ENCODE measurements at places on chromosomes 11 and 22.

- DNase-seq = no peak
These were observed 270.2 kb downstream of the CTTN start for GRCh38 chr11:70668204-70669202.

DNA sequence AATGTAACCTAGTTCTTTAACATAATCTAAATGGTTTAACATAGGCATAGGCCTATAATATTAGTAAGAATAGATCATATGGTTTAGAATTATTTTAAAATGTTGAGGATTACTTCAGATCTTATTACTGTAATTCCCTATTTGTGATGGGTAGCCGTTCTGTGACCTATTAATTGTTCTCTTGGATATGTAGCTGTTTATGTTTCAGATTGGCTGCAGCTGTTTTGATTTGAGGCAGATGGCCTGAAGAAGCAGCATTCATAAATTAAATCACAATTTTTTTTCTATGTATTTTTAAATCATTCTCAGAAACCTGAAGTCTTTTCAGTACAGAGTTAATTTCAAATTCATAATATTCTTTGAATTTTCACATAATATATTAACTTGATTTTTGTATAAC is 104.5 kb downstream of the PDE3B start:
- no peak for DNase-seq

DNA sequence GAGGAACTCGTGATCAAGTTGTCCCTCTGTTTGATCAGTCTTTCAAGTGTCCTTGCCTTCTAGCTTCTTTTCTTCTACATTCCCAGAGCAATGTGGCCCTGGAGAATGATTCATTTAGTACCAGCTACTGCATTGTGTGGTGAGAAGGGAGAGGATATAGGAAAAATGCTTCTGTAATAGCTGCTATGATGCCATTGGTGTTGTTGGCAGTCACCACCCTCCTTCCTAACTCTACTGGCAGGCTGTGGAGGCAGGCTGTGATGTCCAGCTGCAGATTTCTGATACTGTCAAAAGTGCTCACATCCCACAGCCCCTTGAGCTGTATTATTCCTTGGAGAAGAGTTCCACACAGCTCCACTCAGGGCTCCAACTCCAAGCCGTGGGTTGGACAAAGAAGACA is 52.8 kb downstream of the ENDOD1 start:
- DNase-seq = no peak

DNA sequence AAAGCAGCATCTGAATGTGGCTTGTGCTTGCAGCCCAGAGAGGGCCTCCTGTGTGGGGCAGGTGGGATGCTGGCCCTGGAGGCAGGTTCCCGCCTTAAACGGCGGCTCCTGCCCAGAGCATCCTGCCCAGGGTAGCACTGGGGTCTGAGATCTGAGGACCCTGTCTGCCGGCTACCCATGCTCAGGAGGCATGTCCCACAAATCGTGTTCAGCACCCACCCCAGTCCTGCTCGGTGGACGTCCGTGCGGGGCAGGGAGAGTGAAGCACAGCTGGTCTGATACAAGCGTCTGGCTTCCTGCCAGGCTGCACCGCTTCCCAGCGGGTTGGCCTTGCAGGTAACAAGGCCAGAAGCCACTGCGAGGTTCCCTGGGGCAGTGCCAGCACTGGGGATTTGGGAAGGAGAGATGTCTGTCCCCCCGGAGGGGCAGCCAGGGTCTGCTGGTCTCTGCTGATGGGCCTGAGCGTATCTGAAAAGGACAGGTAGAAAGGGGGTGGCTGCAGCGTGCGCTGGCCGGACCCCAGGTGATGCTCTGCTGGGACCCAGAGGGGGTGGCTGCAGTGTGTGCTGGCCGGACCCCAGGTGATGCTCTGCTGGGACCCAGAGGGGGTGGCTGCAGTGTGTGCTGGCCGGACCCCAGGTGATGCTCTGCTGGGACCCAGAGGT is 3.6 kb downstream of the TRABD start:
- no peak for DNase-seq

DNA sequence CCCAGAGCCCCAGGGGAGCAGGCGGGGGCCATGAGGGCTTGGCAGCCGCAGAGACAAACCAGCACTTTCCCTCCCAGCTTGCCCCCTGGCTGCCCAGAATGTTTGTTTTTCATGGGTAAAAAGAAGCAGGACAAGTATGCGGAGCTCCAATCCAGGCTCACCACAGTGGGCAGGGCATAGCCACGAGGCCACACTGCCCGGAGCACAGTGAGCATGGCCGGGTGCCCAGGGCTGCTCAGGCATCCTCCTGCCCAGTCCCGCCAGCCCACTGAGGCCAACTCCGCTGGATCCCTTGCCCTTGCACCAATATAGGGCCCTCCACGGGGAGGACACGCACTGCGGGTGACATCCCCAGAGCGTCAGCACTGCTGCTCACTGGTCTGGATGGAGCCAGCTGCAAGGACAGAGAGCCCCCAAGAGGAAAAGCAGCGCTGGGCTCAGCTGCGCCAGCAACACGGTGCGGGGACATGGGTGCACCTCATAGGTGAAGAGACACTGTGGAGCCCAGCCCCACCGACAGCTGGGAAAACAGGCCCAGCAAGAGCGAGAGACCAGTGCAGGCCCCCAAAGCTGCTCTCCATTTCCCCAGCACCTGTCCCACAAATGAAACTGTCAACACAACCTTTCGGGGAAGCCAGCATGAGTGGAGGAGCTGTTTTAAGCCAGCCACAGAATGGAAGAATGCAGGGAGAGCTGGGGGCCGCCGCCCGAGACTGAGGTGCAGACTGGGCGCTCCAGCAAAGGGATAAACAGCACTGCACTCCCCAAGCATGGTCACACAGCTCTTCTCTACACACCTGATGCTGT is 24.8 kb downstream of the ARVCF start:
- DNase-seq = no peak

DNA sequence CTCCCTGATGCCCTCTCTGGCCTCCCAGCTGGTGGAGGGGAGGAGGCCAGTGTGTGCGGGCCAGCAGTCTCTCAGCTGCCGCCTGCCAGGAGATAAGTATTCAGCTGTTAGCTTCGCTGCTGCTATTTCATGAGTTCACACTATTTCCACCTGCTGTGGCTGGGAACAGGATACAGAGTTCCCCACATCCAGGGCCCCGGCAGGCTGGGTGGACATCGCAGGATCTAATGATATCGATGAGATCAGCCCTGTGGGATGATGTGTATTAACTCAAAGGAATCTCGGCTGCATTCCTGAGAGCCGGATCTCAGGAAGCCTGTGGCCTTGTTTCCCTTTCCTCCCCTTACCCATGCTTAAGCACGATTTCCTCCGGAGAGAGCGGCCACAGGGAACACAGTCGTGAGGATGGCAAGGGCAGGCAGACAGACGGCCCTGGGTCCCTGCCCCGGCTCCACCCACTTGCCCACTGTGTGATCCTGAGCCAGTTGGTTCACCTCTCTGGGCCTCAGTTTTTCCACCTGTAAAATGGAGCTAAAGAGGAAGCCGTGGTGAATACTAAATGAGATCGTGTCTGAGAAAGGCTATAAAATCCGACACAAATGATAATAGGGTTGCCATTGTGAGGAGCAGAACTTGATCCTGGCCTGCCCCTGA is 6.5 kb upstream of the PVALB start:
- DNase-seq = no peak

GRCh38 chr22:48054596-48054995 is 1292.1 kb downstream of the TBC1D22A start:
- no peak for DNase-seq

DNA sequence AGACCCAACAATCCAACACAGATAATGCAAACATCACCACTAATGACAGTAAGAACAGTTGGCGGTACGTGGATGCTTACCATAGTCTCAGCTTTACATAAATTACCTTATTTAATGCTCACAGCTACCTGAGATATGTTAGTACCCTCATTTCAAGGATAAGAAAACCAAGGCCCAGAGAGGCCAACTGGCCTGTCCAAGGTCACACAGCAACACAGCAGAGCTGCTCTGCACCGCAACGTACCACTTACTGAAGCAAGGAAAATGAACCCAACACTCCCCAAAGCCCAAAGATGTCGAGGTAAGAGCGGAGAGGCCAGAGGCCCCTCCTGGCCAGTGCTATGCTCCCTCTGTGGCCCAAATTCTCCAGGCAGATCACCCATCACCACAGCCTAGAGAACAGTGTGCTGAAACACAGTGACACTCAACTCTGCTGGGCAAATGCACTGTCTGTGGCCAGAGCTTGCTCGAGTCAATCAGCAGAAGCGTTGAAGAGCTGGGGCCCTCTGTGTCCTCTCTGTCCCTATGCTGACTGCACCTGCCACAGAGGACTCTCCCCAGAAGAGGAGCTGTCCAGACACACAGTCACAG is 14.0 kb downstream of the SHANK2 start:
- DNase-seq = no peak

DNA sequence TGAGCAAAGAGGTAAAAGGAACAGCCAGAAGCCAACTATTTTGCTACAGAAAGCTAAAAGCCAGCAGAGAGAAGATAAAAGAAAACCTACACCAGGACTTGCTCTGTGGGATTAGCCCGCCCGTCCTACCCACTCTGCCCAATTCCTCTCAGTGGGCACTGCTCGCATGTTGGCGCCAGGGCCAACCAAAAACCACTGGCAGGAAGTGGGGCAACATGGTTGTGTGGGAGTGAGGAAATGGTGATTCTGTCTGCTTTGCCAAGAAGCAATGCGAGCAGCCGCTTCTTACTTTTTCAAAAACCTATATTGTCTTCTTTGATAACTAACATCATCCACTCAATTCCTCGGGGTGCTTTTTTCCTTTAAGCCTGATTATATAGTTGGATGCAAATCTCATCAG is 14.2 kb upstream of the APOA1 start:
- no peak for DNase-seq

GRCh38 chr22:31893460-31893859 is 50.9 kb upstream of the YWHAH start:
- DNase-seq = no peak

- no peak for DNase-seq
These were observed 30.3 kb upstream of the PRR5 start for GRCh38 chr22:44671742-44672141.

DNA sequence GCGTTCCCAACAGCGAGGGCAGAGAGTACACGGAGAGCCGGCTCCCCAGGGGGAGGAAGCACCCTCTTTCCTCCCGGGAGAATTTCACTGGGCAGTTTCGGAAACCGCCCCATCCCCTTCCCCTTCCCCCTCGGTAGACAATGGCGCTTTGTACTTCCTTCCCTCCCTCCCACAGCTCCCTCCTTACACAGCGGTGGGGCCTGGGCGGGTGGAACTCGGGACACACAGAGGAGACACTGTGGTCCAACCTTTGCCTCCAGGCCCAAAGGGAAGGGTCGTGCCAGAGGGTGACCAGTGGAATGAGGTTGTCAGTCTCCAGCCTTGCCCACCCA is 4.3 kb downstream of the SMTN start:
- no peak for DNase-seq

- DNase-seq = no peak
These were observed 1.4 kb downstream of the MED15 start for GRCh38 chr22:20508815-20509271.

- no peak for DNase-seq
These were observed 50.3 kb upstream of the GAB2 start for GRCh38 chr11:78467931-78468330.

- no peak for DNase-seq
These were observed 13.2 kb upstream of the SHISAL1 start for GRCh38 chr22:44325718-44326490.

- no peak for DNase-seq
These were observed 39.2 kb upstream of the CHST1 start for GRCh38 chr11:45704635-45705034.

DNA sequence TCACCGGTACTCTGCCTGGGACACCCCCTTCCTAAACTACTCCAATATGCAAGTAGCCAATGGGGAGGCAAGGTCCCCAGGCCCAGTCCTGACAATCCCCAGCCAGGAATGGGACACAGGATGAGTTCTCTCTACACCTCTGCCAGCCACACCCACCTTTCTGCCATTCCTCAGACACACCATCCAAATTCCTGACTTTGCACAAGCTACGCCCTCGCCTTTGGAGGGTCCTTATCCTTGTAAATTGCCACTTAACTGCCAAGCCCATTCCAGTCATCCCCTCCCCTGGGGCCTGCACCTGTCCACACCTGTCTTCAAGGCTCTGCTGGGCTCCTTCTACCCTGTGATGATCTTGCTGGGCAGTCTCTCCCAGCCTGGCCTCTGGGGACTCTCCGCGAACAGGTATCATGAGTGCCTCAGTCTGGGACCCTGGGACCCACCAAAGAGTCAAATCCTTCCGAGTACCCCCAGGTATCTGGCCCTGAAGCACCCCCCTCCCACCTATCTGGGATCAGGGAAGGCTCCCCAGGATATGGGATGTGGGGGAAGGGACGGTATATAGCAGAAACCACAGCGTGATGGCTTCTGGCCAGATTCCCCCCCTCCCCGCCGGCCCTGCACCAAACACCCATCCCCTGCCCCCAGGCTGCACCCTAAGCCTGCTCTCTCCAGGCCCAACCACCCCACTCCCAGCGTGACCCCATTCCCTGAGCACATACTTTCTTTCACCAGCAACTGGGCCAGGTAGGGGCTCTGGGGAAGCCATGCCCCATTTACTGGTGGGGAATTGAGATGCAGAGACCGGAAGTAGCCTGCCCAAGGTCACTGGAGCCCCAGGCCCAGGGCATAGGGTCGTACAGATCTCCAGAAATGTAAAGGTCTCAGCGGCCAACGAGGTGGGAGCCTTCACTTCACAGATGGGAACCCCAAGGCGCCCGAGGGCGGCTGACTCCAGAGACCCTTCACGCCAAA is 806 bp downstream of the ARAP1 start:
- no peak for DNase-seq

DNA sequence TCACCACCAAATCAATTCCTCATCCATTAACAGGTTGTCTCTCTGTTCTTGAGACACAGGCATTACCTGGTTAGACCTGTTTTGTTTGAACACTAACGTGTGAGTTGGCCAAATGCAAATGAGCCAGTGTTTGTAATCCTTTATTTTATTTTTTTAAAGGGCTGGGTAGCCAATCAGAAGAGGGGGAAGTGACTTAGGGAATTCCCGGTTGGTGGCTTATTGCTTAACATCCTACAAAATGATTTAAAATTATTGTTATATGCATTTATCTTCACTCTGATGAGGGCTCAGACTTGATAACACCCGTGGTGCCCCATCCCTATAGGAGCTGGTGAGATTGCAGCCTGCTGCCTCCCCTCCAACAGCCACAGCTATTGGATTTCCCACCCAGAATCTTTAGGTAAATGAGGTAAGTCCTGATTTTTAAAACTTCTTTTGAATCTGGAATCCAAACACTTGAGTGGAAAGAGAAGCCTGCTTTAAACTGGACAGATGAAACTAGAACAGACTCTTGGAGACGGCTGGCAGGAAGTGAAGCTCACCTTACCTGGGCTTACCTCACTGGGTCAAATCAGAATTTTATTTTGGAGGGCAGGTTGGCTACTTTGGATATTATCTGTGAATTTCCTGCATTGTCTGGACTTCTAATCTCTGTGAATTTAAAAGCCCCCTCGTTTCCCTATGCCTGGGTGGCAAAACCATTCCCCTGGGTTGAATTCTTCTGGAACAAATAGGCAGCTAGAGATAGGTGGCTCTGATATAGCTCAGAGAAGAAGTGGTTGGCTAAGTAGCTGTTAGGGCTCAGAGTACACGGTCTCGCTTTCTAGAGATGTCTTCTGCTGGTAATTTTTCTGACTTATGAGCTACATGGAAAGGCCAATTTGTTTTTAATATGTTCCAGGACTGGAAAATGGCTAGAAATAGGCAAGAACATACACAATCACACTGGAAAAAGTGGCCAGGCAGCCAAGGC is at the start of gene EHF:
Gene EHF (plus strand): TSS at position 274 of the 973 bp plus-strand sequence. CDS start 21,538 bp downstream, outside the sequence.
- DNase-seq = no peak
